Activated CD8-positive, alpha-beta memory T cell treated with anti-CD3 and anti-CD28 coated beads for 1 hour (primary cell): ENCODE measurements at places on chromosomes 1 and 21.

GRCh38 chr1:53678507-53678906, 60.5 kb downstream of the GLIS1 start:
- DNase-seq = no peak

DNA sequence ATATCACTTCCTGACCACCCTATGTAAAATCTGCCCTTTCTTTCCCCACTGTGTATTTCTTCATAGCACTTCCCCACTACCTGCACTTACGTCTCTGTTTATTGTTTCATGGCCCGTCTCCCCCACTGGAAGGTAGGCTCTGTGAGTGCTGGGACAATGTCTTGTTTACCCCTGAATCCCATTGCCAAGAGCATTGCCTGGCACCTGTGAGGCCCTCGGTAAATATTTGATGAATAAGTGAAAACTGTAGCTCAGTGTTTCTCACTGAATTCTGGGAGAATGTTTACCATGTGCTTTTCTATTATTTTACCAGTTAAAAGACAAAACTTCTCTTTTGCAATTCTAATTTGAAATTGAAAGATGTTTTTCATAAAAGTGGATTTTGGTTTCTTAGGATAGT, 11.8 kb downstream of the NFASC start:
- no peak for DNase-seq

DNA sequence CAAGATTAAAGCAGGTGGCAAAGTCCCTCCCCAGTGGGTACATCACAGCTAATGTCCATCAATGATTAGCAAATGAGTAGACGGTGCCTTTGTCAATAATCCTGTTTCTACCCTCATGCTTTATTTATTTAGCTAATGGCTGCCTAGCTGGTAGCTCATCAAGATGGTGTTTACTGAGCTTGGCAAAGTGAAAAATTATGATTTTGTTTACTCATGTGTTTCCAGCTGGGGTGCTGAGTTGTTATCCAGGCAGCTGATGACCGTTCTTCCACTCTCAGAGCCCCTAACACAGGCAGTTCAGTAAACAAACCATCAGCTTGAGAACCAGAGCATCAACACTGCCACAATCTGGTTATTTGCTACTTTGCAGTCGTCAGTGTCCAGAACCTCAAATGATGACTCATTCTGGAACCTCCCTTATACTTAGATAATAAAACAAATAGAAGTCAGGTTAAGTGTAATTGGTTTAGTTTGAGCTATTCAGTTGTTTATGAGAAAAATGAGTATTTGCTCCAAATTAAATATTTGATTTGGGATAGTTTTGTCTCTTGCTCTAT, 163.9 kb downstream of the ST6GALNAC5 start:
- no peak for DNase-seq

- DNase-seq = no peak
Measured at GRCh38 chr1:111878649-111879048, 110.8 kb downstream of the KCND3 start.

- DNase-seq = no peak
Measured at GRCh38 chr1:98086156-98086555, 165.3 kb upstream of the DPYD start.

- DNase-seq = no peak
Measured at GRCh38 chr1:116218922-116219321, 107.7 kb downstream of the MAB21L3 start.

- DNase-seq = no peak
Measured at GRCh38 chr21:41370840-41371684, 9.2 kb downstream of the MX2 start.
